ENCODE measurements at places on chromosomes 12 and 14.

GRCh38 chr12:47094804-47095203 lies 15.0 kb upstream of the AMIGO2 start:
- DNase-seq: no peak

DNA sequence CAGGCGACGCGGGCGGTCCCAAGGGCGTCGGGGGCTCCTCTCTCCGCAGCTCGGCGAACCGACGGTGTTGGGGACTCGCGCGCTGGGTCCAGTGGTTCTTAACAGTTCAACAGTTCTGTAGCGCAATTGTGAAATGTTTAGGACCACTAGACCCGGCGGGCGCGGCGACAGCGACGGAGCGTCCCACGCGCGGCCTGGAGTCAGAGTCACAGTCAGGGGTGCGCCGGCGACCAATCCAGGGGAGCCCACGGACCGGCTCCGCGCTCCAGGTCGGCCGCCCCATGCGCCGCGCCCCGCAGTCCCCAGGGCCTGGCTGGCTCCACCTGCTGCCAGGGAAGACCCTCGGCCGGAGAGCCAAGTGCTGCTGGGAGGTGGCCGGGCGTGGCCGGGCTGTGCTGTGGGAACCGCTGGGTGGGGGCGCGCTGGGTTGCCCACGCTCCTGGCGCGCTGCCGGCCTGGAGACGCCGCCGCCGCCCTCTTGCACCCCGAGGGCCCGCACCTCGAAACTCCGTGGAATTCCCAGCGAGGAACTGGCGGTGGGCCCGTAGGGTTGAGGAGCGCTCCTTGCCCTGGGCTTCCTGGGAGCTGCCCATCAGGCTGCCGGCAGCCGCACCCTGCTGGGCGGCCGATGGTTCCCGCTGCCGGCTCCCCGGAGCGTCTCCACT lies 20.9 kb upstream of the KIF26A start:
- DNase-seq: no peak

- no peak for DNase-seq
Measured at GRCh38 chr14:67952786-67953185, 133.2 kb downstream of the RAD51B start.

DNA sequence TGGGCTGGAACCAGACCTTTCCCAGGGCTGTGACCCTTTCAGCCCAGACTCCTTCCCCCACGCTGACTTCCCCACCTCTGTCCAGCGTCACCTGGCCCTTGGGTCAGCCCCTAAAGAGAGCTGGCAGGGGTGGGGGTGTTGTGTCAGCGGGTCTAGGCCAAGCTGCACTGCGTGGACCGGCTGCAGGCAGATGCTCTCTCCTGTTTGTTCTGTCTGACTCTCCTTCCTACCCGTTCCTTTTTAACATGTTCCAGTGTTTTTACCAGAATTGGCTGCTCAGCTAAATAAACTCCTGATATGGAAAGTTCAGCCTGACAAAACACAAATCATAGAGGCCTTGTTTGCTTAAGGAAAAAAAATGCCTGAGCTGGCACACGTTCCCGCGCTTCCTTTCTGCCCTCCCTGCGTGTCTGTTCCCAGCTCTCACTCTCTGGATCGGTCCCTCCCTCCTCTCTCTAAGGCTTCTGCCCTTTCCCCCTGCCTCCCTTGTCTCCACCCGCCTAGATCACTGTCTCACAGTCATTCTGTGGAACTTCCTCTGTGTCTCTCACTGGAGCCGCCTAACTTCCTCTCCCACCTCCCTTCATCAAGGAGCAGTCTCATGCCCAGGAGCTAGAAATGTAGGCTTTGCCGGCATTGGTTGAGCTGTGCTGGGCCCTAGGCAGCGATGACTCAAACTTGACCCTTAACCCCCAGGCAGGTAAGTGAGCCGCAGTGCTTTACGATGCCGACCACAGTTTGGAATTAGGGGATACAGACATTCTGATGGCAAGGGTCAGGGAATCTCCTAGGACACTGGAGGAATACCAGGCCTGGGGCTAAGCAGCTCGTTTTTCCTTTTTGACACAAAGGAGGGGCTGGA lies 15.5 kb upstream of the MLXIP start:
- DNase-seq: no peak

- DNase-seq: no peak
Measured at GRCh38 chr12:94230357-94230905, 82.1 kb downstream of the PLXNC1 start.

GRCh38 chr12:65534238-65534841 lies 255.9 kb downstream of the MSRB3 start:
- no peak for DNase-seq

DNA sequence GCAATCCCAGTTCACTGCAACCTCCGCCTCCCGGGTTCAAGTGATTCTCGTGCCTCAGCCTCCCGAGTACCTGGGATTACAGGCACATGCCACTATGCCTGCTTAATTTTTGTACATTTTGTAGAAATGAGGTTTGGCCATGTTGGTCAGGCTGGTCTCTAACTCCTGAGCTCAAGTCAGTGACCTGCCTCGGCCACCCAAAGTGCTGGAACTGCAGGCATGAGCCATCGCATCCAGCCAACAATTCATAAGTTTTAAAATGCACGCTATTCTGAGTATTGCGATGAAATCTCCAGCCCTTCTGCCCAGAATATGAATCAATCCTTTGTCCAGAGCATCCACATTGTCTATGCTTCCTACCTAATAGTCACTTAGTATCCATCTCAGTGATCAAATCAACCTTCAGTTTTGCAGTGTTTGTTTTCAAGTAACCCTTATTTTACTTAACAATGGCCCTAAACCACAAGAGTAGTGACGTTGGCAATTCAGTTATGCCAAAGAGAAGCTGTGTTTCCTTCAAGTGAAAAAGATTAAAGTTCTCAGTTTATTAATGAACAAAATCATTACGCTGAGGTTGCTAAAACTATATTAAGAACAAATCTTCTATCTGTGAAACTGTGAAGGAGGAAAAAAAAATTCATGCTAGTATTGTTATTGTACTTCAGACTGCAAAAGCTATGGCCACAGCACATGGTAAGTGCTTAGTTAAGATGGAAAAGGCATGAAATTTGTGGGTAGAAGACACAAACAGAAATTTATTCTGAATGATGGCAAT lies 11.0 kb downstream of the GCH1 start:
- no peak for DNase-seq

- no peak for DNase-seq
Measured at GRCh38 chr12:55727643-55728185, 1.1 kb downstream of the CD63 start.

GRCh38 chr14:106039400-106039799 lies 513.0 kb downstream of the TMEM121 start:
- no peak for DNase-seq

- DNase-seq: no peak
Measured at GRCh38 chr12:90077756-90078155, 369.1 kb upstream of the ATP2B1 start.

DNA sequence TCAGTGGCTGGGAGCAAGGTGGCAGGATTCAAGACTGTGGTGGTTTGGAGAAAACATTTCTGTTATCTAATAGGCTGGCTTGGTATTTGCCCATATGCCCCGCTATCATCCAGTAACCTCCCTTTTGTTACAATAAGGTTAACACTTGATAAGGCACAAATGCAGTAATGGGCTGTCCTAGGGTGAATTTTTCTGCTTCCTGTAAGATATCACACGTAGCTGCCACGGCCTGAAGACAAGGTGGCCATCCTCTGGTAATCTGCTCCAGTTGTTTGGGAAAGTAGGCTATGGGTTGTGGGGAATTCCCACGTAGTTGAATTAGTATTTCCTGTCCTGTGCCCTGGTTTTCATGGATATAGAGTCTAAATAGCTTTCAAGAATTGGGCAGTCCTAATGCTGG lies 23.1 kb downstream of the ANG start:
- no peak for DNase-seq

- DNase-seq: no peak
Measured at GRCh38 chr12:21129906-21130305, 1.1 kb upstream of the SLCO1B1 start.

GRCh38 chr14:80933282-80933681 lies 8.3 kb downstream of the CEP128 start:
- DNase-seq: no peak

- DNase-seq: no peak
Measured at GRCh38 chr12:116821291-116821690, 60.0 kb downstream of the HRK start.

DNA sequence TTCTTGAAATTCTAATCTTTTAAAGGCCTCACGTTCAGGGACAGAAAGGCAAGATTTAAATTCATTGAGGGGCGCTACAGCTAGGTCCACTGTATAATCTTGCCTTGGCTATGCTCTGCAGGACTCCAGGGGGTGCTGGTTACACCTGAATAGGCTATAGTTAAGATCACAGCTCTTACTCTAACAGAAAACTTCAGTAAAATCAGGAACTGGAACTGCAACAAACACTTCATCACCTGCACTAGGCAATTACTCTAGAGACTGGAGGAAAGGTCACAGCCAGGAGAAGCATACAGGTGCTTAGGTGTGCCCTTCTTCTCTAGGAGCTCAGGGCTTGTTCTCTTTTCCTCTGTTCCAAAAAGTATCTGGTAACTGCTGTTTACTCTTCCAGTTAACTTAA lies 20.9 kb downstream of the SLCO1C1 start:
- DNase-seq: no peak

- DNase-seq: no peak
Measured at GRCh38 chr12:124920353-124920935, 6.0 kb upstream of the UBC start.

GRCh38 chr12:130337488-130338303 lies at the start of gene PIWIL1:
PIWIL1 (plus strand) TSS chr12:130337887; CDS start chr12:130342592, 4,705 bp downstream.
- no peak for DNase-seq

DNA sequence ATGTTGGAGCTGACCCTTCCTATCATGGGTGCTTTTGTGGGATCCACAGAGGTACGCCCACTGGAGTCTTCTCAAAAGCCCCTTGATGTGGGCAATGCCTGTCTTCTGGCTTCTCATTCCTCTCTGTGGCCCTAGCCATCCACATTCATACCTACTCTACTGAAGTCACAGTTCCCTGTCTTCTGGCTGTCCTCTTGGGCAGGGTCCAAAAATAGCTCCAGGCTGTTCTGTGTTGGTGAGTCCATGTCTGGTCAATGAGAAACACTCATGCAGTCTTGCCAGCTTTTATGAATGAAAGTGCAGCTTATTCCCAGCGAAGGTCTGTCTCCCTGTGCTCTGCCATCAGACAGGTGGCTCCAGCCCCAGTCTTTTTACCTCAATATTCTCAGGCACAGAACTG lies 135.9 kb upstream of the MDM1 start:
- DNase-seq: no peak

DNA sequence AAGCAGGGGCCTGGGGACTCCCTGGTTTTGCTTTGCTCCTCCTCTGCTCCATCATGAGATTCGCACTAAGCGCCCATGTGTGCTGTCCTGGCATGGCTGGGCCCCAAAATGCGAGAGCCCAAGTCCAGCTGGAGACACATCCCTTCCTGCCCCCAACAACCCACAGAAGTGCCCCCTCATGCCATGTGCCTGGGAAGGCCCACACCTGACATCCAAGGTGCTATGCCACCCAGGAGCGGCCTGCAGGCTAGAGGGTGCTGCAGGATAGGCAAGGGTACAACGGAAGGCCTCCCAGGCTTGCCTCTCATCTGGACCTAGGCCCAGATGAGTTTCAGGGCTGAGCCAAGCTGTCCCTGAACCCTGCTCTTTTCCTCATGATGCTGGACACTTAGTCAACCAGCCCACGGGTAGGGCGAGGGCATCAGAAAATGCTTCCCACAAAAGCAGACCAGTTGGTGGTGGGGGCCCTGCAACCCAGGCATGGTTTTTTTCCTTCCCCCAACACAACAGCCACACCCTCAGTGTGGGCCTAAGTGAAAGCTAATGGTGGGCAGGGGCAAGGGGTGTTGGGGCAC lies 13.2 kb upstream of the KRT80 start:
- no peak for DNase-seq
